ENCODE measurements at places on chromosomes 7 and 10.
A peak's percentile ranks its signal among the peaks of the same experiment; 100 is the strongest.

DNA sequence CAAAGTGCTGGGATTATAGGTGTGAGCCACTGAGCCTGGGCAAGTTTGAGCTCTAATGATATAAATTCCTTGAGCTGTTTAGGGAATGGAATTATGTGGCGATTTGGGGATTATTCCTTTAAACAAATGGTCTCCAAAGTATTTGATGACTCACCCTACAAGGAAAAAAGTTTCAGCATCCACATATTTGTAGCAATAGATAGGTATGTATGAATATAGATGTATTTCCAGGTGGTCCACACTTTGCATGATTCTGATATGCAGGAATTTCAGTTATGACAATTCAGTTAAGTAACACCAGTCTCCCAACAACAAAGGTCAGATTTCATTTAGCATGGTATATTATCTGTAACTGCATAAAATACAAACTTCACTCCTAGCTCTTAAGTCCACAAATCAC is 92.2 kb downstream of the ZNF248 start:
- DNase-seq = no peak

- DNase-seq = no peak
These were observed 297.0 kb upstream of the AUTS2 start for GRCh38 chr7:69301253-69301652.

GRCh38 chr7:93117852-93118530 is at the start of gene SAMD9:
Gene SAMD9, minus strand, starts transcription at chr7:93117979. Its CDS starts 11,882 bp downstream, at chr7:93106097.
- no peak for DNase-seq

- no peak for DNase-seq
These were observed 287.4 kb downstream of the SKIDA1 start for GRCh38 chr10:21238044-21238443.

GRCh38 chr10:118207470-118208007 is 134.6 kb downstream of the FAM204A start:
- DNase-seq = no peak

DNA sequence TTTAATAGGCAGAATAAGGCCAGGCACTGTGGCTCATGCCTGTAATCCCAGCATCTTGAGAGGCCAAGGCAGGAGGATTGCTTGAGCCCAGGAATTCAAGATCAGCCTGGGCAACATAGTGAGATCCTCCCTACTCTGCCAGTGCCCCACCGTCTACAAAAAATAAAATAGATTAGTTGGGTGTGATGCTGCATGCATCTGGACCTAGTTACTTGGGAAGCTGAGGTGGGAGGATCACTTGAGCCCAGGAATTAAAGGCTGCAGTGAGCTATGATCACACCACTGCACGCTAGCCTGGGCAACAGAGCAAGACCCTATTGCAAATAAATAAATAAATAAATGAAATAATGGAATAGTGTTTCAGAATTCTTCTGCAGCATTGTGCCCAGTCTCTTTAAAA is 16.2 kb downstream of the FAM200A start:
- no peak for DNase-seq

- no peak for DNase-seq
These were observed 78.1 kb downstream of the TPST1 start for GRCh38 chr7:66283003-66283920.

DNA sequence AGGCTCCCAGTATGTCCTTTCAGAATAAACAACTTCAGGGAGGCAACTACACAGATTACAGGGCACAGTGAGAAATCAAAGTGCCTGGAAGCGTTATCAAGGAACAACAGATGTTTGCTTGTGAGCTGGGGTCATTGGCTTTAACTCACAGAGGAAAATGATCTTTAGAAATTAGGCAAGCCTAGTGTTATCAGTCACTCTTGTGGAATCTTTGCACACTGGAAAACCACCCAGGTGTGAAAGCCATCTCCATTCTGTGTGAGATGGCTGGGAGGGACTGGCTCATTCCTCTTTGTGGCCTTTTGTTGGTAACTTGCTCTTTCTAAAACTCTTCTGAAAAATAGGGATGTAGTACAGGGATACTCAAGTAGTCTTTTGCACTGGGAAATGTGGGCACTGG is 716.0 kb downstream of the XPNPEP1 start:
- no peak for DNase-seq

DNA sequence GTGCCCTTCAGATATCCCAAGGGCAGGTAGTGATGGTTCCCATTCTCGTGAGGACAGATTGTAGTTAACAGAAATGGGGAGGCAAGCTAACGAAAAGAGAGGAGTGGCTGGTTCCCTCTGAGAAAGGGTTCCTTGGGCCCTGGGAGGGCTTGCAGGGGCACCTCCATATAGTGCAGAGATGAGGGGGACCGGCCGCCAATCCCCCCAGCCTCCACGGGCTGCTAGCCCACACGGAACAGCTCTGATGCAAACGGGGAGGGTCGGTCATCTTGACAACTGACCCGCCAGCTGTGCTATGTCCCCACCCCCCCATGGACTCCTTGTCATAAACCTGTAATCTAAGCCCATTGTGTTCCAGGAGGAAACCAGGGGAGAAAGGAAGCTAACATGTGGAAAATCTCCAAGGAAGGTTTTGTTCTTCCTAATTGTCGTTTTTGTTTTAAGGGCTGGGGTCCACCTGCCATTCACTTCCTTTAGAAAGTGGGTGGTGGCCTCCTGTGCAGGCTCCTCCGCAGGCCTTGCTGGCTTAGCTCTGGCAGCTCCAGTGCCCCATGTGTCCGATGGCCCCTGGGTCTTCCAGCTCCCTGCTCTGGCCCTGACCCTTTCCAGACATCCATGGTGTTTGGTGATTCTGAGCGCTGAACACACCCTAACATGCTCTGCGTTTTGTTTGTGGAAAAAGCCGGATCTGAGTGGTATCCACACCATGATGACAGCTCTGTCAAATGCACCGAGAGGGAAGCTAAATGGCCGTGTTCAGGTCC is 15.9 kb downstream of the ADCY1 start:
- DNase-seq = no peak

DNA sequence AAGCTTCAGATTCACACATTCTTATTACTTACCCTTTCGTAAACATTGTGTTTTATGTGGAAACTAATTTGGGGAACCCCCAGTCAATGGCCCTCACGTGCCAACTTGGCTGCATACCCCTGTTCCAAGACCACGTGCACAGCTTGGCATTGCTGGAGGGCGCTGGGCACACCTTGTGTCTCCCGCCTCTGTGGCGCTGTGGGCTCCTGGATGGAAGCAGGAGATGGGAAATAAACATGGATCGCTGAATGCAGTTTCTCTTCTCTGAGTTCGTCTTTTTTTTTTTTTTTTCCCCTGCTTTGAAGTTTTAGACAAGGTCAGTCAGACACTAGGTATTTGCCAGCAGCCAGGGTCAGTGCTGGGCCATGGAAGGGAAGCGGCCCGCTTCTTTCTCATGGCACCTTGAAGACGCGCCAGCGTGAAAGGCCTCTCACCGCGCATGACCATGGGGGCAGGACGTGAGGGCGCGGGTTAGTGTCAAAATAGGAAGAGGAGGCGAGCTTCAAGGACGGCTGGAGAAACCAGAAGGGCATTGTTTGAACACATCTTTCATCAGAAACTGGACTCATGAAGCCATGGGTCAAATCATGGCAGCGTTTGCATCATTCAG is 27.3 kb downstream of the BNIP3 start:
- DNase-seq = no peak

GRCh38 chr7:100674411-100675104 is 1.0 kb downstream of the GNB2 start:
- DNase-seq = no peak

- DNase-seq = no peak
These were observed 43.0 kb upstream of the NMT2 start for GRCh38 chr10:15211464-15211979.

GRCh38 chr10:129950676-129951075 is 13.4 kb downstream of the EBF3 start:
- DNase-seq = no peak

- no peak for DNase-seq
These were observed 80.0 kb upstream of the PRKAR2B start for GRCh38 chr7:106964466-106964865.

GRCh38 chr7:102165136-102165535 is 121.5 kb upstream of the SH2B2 start:
- DNase-seq = no peak

DNA sequence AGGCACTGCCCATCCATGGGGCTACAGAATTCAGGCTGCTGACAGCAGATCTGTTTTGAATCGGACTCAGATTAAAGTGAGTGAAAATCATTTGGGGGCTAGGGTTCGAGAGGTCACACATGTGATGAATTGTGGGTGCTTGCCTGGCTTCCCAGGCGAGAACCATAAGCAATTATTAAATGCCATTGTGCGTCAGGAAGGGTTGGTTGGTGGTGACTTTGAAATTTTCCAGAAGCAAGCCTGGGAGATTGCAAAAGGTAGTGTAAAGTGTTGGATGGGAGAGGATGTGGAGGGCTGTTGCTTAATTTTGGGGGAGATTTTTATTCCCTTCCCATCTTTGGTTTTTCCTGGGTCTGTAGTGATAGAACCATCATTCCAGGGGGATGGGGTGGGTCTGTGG is 34.6 kb downstream of the LRMDA start:
- no peak for DNase-seq

- DNase-seq = peak; percentile 30
These were observed 151.3 kb upstream of the FAM20C start for GRCh38 chr7:40799-41750.

DNA sequence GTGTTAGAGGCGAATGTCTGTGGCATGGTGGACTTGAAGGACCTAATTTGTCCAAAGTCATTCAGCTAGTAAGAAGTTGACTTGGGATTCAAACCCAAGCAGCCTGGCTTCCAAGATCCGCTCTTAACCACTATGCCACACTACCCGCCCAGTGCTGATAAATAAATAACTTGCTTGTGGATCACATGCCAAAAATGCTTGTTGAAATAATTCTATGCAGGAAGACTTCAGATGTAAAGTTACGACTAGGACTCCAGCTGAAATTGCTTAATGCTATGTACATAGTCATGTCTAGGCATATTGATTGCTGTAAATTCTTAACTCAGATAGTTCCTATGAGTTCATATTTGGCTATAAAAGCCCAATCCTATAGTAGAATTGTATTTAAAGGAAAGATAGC is 76.0 kb downstream of the PLXDC2 start:
- no peak for DNase-seq

- no peak for DNase-seq
These were observed 79.3 kb upstream of the NANOS1 start for GRCh38 chr10:118950190-118950680.

DNA sequence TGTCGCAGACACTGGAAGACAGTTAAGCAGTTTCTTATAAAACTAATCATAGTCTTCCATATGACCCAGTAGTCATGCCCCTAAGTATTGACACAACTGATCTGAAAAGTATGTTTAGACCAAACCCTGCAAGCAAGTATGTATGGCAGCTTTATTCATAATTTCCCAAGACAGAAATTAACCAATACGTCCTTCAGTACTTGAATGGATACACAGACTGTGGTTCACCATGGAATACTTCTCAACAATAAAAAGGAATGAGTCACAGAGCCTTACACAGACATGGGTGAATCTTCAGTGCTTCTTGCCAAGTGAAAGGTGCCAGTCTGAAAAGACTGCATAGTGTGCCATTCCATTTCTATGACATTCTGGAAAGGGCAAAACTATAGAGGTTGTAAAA is 50.2 kb upstream of the AKR1E2 start:
- DNase-seq = no peak

- no peak for DNase-seq
These were observed 31.5 kb downstream of the FGFR2 start for GRCh38 chr10:121566755-121567154.

- DNase-seq = no peak
These were observed 52.2 kb downstream of the FZD1 start for GRCh38 chr7:91316426-91316825.

GRCh38 chr10:58373442-58373827 is 11.8 kb upstream of the TFAM start:
- DNase-seq = no peak

DNA sequence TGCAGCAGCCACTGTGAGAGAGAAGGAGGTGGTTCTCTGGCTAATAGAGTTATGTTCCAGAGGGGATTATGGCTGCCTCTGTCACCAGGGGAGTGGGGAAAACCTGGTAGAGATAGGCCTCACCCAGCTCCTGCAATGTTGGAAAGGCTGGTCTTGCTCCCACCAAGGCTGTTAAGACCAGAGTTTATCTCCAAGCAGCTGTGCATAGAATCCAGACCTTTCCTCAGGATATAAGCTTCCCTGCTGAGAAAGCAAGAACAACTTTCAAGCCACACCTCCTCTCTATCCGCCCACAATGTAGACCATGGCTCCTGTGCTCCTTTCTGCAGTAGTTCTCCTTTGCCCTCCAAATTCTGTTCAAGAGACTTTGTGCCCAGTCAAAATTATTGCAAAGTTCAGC is 1375.4 kb downstream of the REEP3 start:
- DNase-seq = no peak

DNA sequence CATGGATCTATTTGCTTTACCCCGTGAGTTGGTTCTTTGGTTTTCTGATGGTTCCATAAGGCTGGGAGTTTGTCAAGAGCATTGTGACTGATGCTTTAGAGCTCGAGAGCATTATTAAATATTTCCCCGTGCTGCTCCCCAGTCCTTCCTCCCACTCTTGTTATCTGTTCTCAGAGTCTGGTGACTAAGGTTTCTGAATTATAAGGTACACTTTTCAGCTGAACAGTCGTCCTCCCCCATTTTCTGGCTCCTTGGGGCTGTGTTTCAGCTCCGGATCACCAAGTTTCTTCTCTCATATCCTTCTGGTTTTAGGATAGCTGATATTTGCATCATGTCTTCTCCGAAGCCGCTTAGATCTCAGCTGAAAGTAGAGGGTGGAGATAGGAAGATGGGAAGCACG is 57.8 kb upstream of the CACNB2 start:
- DNase-seq = no peak

GRCh38 chr10:92356041-92356440 is 65.1 kb downstream of the MARCHF5 start:
- no peak for DNase-seq

DNA sequence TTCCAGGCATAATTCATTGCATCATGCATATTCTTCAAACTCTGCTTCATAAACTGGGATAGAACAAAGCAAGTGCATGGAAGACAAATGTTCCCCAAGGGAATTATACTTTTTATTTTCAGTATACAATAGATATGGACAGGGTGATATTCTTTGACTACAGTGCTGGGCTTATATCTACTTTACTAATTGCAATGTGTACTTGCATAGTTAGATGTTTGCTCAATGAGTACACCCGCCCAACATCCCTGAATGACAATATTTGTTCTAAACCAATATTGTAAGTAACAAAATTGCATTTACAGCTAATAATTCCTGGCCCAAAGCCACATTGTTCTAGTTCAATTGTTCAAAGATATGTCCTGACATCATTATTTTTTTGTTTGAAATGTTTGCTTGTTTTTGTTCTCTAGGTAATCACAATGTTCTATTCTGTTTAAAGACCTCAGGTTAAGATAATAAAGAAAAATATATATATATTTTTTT is 171.4 kb downstream of the PTN start:
- DNase-seq = no peak

DNA sequence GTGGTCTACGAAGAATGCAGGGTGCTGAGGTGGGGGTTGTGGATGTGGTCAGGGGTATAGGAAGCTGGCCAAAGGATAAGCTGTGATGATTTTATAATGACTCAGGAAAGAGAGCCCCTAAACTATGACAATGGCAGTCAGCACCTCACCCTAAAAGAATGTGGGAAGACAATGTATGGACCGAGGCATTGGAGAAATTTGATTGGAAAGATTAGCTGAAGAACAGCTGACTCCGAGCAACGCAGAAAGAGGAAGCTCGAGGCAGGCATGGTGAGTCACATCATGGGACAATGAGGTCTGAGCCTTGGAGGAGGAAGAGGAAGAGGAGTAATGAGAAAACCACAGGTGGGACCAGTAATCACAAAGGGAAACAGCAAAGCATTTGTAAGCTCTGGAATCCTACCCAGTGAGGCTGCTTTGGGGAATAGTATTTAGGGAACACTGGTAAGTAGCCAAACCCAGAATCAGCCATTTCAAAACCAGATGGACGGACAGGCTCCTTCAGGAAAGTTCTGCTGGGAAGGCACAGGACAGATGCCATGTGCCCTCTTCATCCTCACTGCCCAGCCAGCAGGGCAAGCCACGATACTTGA is 295.4 kb downstream of the PRPF18 start:
- no peak for DNase-seq
